ENCODE measurements at places on chromosomes 7 and 10.

DNA sequence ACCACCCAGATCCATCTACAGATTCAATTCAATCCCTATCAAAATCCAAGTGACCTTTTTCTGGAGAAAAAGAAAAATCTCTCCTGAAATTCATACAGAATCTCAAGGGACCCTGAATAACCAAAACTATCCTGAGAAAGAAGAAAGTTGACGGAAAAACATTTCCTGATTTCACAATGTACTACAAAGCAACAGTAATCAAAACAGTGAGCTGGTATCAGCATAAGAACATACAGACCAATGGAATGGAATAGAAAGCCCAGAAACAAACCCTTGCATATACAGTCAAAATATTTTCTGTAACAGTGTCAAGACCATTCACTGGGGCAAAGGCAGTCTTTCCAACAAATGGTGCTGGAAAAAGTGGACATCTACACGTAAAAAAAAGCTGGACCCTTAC, 89.9 kb downstream of the JMJD1C start:
- DNase-seq: peak; percentile 72

GRCh38 chr10:74227697-74228424, 76.8 kb downstream of the ADK start:
- DNase-seq: peak; percentile 59

DNA sequence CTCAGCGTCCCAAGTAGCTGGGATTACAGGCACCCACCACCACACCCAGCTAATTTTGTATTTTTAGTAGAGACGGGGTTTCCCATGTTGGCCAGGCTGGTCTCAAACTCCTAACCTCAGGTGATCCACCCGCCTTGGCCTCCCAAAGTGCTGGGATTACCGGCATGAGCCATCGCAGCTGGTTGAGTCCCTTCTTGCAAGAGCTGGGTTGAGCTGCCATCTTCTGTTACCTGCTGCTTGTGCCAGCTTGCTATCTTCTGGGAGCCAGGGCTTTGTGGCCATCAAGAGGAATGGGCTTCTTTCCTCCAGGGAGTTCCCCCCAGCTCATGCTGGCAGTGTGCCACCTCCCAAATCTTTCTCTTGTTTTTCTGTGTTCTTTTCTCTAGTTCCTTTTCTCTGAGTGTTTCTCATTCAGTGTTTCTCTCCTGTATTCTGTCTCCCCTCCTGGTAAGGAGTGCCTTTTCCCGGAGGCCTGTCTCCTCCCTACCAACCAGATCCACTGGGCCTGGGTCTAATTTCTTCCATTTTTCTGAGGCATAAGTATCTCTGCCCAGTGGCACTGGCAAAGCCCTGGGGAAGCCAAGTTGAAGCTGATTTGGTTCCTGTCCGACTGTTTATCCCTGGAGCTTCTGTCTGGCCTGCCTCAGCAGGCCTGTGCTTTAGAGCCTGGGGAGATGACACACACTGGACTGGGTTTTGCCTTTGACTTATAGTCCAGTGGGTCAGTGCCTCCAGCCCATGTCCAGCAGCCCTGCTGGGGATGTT, 3.7 kb downstream of the DBNL start:
- no peak for DNase-seq

- DNase-seq: peak; percentile 27
These were observed 58.1 kb downstream of the FHIP2A start for GRCh38 chr10:114879541-114880158.

GRCh38 chr7:12229046-12229445, 18.0 kb downstream of the TMEM106B start:
- DNase-seq: peak; percentile 51

GRCh38 chr10:1056326-1057105, at the start of gene WDR37:
WDR37 (plus strand) TSS chr10:1056385; CDS start chr10:1072156, 15,771 bp downstream.
- DNase-seq: peak; percentile 90

DNA sequence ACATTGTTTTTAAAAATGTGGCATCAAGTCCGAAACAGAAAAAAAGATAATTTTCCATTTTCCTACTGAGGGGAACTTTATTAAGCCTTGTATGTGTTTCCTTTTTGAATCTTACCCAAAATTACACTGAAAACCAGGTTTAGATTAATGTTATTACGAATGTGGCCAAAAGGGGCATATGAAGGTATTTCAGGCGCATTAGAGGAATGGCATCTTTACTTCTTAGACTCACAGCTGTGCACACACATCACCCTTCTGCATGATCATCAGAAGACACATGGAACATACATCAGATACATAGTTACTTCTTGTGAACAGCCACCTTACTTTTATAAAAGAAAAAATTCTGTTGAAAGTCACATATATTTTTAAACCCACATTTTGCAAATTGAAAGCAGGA, 58.6 kb upstream of the ZPBP start:
- no peak for DNase-seq

- DNase-seq: no peak
These were observed 258.1 kb upstream of the C7orf33 start for GRCh38 chr7:148332191-148333186.

DNA sequence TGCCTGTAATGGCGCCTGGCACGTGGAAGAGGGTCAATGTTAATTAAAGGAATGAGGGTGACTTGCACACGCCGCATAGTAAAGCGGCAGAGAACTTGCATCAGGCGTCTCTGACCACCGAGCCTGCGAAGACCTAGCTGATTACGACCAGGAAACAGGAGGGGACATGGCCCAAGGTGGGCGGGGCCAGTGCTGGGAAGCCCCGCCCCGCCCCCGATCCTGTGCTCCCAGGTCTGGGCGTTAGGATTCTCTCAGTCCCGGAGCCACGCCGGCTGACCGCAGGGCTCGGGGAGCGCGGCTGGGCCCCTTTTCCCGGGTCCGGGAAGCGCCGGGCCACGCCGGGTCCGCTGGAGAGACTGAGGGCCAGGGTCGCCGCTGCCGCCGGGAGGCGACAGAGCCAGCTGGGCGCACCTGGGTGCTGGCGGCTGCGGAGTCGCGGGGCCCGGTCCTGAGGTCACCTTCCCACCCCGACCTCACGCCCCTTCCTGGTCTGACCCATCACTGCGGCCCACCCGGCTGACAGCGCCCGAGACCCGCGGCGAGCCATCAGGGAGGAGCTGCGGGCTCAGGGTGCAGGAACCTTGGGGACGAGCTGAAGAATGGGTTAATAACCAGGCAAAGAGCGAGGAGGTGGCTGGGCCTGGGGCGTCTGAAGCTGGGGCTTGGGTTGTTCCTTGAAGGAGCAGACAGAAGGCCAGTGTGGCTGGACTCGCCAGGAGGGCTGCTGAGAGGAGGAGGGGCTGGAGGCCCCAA, 23.0 kb upstream of the GRID1 start:
- DNase-seq: no peak

GRCh38 chr10:23345861-23346260, 1.3 kb upstream of the C10orf67 start:
- peak; percentile 91 for DNase-seq

- DNase-seq: no peak
These were observed 94.5 kb downstream of the ZNF33B start for GRCh38 chr10:42543840-42544372.

- DNase-seq: peak; percentile 70
These were observed 9.9 kb downstream of the TWIST1 start for GRCh38 chr7:19107356-19108146.

DNA sequence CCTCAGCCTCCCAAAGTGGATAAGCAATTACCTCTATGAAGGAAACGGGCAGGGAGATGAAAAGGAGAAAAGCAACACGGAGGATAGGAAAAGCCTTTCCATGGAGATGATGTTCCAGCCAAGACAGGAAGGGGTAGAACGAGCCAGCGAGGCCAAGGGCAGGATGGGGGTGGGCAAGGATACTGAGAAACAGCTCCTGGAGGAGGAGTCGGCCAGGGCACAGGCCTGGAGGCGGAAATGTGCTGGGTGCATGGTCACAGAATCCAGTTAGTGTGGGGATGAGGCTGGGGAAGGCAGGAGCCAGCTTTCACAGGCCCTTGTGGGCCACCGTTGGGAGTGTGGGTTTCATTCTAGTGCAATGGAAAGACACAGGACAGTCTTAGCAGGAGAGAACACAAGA, 162.6 kb downstream of the JAZF1 start:
- DNase-seq: no peak

DNA sequence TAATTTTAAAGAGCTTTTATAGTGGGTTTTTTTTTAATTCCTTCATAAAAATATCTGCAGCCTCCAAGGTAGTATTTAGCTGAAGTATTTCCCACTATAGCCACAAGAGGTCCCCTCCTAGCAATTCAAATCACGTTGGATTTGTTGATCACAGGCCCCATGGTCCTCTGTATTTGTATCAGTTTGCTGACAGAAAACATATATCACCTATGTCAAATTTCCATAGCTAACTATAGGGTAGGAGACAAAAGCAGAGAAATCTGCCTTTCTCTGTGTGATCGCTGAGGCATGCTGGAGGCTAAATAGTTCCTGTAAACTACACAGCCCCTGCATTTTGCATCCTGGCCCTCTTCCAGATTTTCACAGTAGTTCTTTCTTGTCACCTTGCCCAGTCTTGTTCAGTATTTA, 1.7 kb upstream of the CTNNA3 start:
- DNase-seq: peak; percentile 71

DNA sequence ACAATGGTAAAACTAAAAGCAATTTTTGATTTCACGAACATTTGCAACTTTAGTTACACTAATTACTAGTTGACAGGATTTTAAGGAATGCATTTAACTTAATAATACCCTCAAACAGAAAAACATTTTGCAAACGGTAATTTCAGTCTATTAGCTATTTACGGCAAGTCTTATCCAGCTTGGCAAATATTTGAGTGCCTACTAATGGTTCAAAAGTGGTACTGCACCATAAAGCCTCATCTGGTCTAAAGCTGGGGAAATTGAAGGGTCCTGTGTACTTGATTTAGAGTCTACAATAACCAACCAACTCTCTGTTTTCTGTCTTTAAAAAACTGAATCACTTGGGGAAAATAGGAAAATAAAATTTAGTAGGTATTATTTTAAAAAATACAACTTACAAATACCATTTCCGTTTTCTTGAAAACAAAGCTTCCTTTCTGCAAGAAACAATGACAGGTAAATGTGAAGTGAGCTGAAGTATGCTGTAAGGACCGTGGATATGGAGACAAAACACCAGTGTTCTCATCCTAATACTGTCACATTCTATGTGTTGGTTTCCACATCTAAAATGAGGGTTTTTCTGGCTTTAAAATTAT, 142.3 kb downstream of the VPS50 start:
- peak; percentile 44 for DNase-seq

DNA sequence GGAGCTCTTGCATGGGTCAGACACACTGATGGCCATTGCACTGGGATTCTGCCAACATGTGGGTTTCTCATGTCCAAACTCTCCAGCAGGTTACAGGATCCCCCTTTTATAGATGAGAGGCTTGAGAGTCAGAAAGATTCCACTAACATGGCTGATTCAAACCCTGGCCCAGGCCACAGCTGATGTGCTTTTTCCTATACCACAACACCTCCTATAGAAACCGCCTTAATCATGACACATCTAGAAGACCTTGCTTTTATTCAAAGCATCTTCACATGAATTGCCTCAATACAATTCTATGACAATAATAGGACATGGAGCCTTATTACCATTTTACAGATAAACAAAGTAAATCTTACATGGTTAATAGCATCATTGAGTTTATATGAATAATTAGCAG, 188.6 kb downstream of the DPY19L1 start:
- no peak for DNase-seq

- no peak for DNase-seq
These were observed 82.7 kb downstream of the ARHGAP22 start for GRCh38 chr10:48522011-48522765.

GRCh38 chr7:96076350-96076707, 245.6 kb downstream of the SLC25A13 start:
- no peak for DNase-seq

- peak; percentile 83 for DNase-seq
These were observed 177.6 kb upstream of the SEMA3A start for GRCh38 chr7:84372155-84372621.

- no peak for DNase-seq
These were observed 54.6 kb downstream of the VSTM2A start for GRCh38 chr7:54596747-54597146.

DNA sequence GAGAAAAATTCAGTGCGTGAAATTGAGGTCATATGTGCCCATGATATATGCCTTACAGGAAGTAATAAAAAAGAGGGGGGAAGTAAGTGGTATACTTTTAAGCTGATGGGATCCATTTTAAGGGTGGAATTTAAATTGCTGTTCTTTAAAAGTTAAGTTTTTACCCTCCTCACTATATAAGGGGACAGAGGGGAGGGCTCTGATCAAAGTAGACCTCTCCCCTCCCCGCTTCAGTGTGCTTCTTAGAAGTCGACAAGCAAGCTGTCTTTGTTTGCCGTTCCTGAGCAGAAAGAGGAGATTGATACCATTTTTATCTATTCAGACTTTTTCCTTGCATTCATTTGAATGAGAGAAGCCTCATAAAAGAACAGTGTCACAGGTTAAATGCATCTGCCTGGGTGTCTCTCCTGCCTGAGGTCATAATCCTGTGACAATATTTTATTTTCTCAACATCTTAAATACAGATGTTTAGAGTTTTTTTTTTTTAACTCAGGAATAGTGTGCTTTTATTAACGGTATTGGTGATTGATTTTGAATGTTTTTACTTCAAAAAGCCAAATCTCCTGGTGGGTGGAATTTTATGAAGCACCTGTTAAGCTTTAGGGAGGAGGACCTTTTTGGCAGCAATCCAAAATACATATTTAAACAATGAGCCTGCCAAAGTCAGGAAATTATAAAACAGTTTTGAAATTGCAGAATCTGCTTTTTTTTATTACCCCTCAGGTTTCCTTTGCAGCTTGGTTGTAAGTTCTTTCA, 141.7 kb downstream of the KAT6B start:
- DNase-seq: peak; percentile 27

DNA sequence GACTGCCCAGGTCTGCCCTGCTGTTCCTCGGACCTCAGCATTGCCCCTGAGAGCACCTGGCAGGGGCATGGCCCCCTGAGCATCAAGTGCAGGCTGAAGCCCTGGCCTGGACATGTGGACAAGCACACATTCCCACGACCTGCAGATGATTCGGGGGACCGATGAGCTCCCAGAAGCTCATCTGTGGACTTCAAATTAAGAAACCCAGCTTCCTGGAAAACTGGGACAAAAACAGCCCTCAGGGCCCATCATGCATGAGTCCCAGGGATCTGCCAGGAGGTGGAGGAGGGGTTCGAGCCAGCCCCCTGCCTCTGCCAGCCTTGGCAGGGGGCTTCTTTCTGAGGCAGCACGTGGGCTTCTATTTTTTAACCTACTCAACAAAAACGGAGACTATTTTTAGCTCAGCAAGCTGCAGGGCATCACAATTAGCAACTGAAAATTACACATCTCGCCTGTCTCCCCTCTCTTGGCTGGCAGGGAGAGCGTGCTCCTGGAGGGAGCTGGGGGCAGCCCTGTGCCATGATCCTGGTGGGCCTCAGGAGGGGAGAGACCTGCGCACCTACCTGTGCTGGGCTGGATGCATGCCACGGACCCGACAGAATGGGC, 51.8 kb downstream of the RASGEF1A start:
- no peak for DNase-seq

- DNase-seq: no peak
These were observed 198.2 kb upstream of the CSTF2T start for GRCh38 chr10:51897560-51897959.

- DNase-seq: no peak
These were observed 119.6 kb downstream of the CHN2 start for GRCh38 chr7:29314148-29314547.

GRCh38 chr7:30019387-30019786, 7.1 kb downstream of the FKBP14 start:
- no peak for DNase-seq

- DNase-seq: no peak
These were observed 132.4 kb upstream of the PTN start for GRCh38 chr7:137475966-137476365.

All from fibroblast of lung (primary cell).